ENCODE measurements at places on chromosomes 3 and 15.

GRCh38 chr15:33005582-33005981 lies 188.9 kb downstream of the FMN1 start:
- DNase-seq: no peak

DNA sequence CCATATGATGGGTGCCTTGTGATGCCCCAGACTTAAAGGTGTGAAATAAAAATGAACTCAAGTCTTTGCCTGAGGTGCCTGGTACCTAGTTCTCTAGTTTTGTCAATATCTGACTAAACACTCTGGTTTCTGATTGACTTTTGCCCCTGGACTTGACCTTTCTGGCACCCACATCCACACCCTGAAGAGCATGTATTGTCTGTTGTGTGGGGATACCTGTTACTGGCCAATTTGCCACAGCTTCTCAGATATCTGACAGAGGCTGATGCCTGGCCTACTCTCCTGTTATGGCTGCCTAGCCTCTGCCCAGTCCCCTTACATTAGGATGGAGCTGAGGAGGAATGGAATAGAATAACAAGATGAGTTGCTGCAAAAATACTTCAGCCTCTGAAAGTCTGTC lies 3.6 kb downstream of the ZBTB38 start:
- DNase-seq: no peak

DNA sequence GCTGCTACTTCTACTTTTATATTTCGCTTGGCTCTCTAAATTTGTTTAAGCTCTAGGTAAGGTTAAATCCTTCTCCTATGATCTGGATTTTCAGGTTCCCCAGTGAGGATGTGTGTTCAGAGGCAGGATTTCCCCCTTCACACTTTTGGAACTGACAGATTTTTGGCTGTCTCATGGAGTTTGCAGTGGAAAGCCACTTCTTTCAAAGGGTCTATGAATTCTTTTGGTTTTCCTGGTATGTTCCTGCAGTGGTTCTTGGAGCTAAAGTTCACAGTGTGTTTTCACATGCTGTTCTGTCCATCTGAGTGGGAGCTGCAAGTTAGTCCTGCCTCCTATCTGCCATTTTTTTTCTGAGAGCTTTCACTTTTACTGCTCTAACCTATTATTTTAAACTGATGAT lies 21.6 kb upstream of the TIGIT start:
- no peak for DNase-seq

GRCh38 chr3:143302638-143303171 lies 183.1 kb downstream of the CHST2 start:
- DNase-seq: no peak

DNA sequence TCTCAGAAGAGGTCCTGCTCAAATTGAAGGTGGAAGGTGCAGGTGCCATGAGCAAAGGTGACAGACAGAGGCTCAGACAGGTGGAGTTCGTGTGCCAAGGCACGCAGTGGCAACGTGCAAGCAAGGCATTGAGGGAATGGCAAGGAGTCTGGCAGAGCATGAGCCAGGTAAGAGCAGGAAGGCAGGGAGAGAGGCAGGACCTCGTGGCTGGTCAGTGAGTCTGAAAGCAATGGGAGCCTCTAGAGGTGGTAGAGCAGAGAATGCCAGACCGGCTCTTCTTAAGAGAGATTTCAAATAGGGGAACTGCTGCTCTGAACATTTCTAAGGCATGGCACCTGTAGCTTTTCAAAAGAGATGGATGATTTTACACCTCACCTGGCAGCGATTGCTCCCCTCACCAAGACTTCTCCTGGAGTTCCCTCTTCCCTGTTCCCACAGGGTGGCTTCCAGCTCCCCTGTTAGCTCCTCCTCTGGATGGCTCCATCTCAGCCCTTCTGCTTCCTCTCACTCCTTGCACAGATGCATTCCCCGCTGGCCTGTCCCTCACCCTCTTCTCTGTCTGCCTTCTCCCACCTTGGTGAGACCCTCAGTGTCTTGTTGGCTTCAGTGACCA lies 2.7 kb downstream of the MYO5C start:
- no peak for DNase-seq

GRCh38 chr3:25441234-25441856 lies 13.3 kb downstream of the RARB start:
- no peak for DNase-seq

GRCh38 chr3:140015741-140016140 lies 80.8 kb downstream of the CLSTN2 start:
- DNase-seq: no peak

GRCh38 chr3:55897573-55898224 lies 410.6 kb upstream of the WNT5A start:
- DNase-seq: no peak

- no peak for DNase-seq
Measured at GRCh38 chr3:138371070-138371965, 22.9 kb downstream of the MRAS start.

- DNase-seq: no peak
Measured at GRCh38 chr3:61154457-61155198, 96.6 kb downstream of the FHIT start.

GRCh38 chr15:80556694-80557367 lies 138.3 kb upstream of the ABHD17C start:
- DNase-seq: no peak

DNA sequence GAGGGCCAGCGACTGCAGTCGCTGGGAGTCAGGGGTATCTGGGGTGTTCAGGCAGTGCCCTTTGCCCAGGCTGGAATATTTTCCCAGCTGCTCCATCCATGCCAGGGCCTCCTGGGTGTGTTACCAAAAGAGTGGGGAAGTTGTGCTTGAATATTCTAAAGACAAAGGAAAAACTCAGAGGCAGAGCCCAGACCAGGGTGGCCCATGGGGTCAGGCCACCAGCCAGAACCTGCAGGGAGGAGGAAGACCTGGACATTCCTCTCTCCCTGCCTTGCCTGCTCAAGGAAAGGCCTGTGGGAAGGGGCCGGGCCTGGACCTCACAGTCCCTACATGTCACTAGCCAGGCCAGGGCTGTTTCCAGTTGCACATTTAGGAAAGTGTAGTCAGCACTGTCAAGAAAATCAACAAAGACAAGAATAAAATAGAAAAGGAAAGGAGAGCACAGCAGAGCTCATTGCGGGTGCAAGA lies 16.0 kb upstream of the KLF15 start:
- DNase-seq: no peak

GRCh38 chr3:42428830-42429229 lies 18.4 kb upstream of the LYZL4 start:
- no peak for DNase-seq

DNA sequence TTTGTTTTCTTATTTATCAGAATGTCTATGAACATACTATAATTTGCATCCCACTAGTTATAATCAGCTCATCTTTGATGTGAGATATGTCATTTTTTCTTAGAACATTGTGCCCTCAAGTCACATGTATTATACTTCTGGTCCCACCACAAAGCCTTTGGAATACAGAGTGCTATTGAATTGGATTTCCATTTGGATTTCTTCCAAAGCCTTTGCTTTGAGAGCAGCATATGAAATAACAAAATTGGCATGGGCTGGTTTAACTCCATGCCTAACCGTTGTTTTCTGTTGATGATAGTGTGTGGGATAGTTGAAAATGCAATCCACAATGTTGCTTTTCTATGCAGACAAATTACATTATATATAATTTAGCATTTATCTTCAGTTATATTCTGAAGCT lies 284.5 kb upstream of the PLSCR5 start:
- DNase-seq: no peak

DNA sequence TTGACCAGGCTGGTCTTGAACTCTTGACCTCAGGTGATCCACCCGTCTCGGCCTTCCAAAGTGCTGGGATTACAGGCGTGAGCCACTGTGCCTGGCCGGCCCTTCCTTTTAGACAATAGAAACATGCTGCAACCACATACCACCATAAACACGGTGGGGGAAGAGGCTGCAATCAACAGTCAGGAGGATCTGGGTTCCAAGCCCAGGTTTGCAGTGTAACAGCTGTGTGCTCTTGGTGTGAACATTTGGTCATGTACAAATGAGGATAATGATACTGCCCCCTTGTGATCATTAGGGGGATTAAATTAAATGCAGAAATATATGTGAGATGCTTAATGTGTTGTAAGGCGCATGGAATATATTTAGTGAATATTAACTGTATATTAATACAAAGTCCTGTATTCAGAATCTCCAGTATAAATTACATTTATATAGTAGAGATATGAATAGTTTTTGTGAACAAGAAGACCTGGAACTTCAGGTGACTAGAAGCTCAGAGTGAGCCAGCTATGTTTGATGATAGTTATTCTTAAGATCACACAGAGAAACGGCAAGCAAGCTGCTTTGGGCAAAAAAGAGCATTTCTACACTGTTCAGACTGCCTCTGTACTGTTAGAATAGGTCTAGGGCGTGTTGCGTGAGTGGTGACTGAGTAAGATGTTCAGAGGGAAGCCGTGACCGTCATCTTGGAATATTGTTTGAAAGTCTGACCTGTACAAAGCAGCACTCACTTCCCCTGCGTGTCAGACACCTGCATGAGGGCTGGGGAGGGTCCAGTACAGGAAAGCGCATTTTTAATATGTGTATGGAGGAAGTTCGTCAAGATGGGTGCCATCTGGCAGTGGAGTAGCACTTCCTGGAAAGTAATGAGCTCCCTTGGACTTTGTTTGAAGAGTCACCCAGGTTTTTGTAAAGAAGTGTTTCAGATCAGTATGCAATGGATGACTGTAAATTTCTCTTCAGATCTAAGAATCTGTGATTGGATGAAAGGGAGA lies 125.8 kb downstream of the PGPEP1L start:
- DNase-seq: no peak

- no peak for DNase-seq
Measured at GRCh38 chr3:50552598-50552997, 14.9 kb downstream of the C3orf18 start.

DNA sequence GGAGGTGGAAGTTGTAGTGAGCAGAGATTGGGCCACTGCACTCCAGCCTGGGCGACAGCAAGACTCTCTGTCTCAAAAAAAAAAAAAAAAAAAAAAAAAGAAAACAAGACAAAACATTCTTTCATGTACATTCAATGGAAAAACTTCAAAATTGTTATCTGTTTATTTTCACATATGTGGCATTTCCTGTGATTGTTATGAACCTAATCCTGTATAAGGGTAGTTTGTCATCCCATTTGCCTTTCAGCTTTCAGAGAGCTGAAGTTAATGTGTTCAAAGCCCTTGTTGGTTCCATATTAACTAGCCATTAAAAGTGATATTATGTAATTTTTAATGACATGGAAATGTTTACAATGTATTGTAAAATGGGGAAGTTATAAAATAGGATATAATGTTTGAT lies 17.3 kb upstream of the NCK1 start:
- DNase-seq: no peak

- DNase-seq: no peak
Measured at GRCh38 chr15:42602501-42602900, 27.1 kb downstream of the STARD9 start.

DNA sequence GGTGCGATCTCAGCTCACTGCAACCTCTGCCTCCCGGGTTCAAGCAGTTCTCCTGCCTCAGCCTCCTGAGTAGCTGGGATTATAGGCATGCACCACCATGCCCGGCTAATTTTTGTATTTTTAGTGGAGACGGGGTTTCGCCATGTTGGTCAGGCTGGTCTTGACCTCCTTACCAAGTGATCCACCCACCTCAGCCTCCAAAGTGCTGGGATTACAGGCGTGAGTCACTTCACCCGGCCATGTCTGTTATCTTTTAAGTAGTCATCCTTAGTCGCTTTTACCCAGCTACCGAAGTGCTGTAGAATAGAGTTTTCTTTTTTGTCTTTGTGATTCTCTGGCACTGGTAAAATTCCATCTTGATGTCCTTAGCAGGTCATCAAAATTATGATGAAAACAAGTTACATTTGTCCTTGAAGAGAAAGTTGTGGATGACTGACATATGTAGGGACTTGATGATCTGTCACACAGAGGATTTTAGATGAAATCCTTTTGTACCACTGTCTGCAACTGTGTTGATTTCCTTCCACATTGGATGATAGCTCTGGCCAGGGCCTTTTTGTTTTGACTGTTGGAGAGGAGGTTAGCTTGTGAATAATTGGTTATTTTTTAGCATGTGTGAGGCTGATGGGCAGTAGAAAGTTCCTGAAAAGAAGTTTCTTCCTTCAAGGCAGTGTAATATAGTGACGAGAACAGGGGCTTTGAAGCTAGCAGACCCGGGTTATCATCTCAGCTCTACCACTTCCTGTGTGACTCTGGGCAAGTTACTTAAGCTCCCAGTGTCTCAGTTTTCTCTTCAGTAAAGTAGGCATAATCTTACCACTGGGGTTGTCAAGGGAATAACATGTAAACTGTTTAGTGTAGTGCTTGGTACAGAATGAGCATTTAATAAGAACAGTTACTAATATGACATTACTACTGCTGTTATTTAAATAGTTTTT lies 18.8 kb downstream of the ATG7 start:
- no peak for DNase-seq

DNA sequence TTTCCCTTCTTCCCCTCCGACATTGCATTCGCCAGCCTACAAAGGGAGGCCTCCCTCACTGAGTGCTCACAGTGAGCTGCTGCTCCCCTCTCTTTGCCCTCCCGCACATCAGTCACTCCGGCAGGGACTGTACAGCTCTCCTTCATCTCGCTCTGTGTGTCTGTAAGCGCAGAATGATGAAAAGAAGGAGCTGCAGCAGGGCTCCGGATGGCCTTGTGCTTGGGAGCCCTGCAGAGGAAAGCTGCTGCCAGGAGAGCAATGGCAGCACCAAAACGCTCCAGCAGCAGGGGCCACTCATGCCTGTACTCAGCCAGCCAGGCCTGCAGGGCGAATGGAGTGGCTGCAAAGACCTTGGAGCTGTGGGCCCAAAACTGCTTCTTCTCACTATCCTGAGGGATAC lies 107.0 kb upstream of the NSMCE3 start:
- DNase-seq: no peak

DNA sequence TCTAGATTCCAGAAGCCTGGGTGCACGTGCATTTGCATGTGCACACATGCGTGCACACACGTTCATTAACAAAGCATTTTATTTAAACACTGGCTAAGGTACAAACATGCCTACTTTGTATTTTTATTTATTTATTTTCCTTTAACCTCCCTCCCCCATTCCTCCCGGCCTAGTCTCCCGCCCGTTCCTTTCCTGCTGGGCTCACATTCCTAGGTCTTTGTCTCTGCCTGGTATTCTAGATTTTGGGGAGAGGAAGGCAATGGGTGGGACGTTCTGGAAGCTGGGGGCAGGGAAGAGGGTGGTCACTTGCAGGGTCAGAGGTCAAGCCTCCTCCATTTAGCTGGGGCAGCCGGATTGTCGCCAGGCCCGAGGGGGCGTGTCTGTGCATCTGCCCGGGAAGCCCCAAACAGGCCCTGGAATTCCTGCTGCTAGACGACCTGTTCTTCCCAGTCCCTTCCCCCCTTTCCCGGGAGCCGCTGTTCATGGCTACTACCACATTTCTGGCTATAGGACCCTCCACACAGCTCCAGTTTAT lies 51.8 kb downstream of the TRIM71 start:
- no peak for DNase-seq

- DNase-seq: no peak
Measured at GRCh38 chr15:75704618-75705017, 8.0 kb downstream of the CSPG4 start.

GRCh38 chr3:127222163-127222562 lies 29.2 kb downstream of the PRR23E start:
- no peak for DNase-seq

DNA sequence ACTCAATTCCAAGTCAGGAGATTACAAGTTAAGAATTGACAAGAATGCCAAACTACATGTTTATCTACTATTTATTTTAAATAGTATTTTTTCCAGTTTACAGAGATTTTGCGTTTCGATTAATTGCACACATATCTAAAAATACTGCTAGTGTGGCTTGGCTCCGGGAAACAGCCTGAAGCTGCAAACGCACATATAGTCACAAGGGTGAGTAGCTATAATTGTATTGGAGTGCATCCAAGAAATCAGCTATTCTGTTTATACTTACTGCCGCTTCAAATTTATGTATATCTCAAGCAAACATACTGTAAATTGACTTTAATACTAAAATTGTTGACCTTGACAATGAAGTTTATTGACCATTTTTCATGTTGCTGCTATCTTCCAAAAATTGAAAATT lies 77.0 kb upstream of the PLSCR5 start:
- no peak for DNase-seq

Data from activated CD4-positive, alpha-beta T cell treated with anti-CD3 and anti-CD28 coated beads for 1 hour (primary cell).